ENCODE measurements at places on chromosomes 13 and 19.
A peak's percentile ranks its signal among the peaks of the same experiment; 100 is the strongest.

- DNase-seq: no peak
Observed at GRCh38 chr13:83536941-83537340, 345.3 kb downstream of the SLITRK1 start.

DNA sequence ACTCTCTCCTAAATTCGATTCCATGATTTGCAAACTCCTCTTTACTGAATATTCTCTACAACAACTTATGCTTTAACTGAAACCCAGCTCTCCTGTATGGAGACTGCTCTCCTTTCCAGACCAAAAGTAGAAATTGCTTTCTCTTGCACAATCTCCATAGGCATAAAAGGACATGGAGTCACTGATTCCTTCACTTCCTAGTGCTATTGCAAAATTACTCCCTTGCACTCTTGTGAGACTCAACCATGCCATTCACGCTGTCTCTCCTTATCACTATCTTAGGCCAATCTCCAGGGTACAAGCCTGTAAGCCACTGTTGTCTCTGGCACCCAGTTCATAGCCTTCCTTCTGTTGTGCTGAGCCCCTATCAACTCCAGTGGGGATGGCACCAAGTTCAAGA is 30.6 kb downstream of the SERPINE3 start:
- no peak for DNase-seq

DNA sequence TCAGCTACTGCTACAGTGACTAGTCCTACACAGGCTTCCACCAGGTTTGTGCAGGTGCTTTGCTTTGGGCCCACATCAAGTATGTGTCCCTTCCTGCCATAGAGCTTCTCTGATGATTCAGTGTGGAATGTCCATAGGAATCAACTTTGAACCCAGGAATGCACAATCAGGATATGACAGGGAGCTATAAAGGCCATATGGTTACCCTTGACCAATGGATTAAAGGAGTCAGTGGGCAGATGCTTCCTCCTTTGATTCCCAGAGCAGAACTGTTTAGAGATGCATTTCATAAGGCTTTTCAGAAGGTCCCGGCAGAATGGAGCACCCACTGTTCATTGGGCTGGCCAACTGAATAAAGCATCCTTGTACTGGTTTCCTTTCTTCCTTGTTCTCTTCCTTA is 145.2 kb upstream of the WASF3 start:
- no peak for DNase-seq

DNA sequence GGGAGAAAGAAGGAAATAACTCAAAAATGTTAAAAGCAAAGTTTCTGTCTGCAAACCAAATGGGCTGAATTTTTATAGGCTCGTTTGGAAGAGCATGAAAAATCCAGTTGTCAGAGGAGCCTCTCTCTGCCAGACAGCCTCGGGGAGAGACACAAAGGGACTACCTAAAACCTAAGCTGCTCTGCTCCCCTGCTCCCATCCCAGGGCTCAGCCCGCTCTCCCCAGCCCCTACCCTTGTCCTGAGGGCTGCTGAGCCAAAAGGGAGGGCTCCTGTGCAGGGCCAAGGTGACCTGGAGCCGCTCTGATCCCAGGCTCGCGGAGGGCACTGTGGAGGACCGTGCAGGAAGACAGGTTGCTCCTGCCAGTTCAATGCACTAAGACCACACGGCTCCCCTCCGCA is 96.7 kb upstream of the UQCRFS1 start:
- no peak for DNase-seq

GRCh38 chr13:24627946-24628345 is 52.3 kb upstream of the ATP12A start:
- DNase-seq: no peak

GRCh38 chr19:6767081-6767356 is 216 bp downstream of the SH2D3A start:
- no peak for DNase-seq

DNA sequence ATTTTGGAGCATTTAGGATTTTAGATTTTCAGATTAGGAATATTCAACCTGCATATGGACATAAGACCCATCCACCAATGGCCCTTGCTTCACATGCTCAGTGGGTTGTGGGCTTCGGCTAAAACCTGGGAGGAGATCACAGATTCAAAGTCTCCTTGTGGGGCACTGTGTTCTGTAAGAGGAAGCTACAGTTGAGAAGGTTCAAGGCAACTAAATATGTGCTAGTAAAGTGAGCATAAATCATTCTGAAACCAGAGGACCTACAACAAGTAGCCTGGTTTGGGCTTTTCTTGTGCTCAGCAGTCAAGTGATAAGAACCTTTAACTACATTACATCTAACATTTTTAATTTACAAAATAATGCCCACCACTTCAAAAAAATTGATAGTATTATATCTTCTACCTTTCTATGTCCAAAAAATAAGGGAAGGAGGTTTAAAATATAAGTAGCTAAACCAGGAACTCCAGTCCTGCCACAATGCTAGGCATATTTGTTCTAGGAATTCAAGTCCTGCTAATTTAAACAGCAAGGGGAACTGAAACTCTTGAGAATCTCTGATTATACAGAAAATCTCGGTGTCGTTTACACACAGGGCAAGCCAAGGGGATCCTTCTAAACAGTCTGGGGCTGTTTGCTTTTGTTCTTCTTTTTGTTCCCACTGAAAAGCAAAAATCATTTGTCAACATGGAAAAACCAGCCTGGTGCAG is 36.6 kb downstream of the FOXO1 start:
- DNase-seq: no peak

DNA sequence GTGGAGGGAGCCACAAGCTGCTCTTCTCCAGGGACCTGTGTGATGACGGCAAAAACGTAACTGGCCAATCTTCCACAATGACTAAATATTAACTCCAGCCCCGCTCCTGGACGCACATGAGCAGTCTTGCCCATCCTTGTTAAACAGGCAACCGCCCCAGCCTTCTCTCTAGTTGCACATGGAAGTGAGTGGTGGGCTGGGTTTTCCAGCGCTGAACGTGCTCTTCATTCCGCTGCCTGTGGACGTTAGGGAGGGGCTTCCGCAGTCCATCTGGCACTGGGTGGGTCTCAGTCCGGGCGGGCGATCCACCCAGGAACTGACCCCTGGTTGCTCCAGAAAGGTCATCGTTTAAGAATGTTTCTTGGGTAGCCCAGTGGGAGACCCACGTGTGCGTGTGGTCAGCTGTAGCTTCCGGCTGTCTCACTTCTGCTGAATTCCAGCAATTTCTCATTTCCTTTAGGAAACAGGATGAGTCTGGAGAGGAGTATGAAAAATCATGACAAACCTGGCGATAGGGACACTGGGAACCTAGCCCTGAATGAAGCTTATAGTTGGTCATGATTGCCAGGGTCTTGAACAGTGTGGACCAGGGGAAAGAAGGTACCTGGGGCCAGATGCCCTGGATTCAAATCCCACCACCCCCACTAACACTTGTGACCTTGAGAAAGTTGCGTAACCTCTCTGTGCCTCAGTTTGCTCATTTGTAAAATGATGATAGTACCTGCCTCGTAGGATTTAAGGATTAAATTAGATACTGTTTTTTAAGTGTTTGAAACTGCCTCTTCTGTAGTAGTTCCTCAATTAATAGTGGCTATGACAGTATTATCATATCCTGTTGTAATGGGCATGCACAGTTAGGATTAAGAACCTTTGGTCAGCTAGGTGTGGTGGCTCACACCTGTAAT is 92.6 kb downstream of the SIPA1L3 start:
- no peak for DNase-seq

DNA sequence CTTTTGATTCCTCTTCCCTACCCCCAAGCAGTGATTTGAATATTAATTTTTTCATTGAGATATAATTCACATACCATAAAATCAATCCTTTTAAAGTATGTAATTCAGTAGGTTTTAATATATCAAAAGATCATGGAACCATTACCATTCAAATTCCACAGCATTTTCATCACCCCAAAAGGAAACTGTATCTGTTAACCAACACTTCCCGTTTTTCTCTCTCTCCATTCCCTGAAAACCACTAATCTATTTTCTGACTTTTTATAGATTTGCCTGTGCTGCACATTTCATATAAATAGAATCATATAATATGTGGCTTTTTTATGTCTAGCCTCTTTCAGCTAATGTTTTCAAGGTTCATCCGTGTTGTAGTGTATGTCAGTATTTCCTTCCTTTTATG is 107.1 kb downstream of the PAN3 start:
- no peak for DNase-seq

- DNase-seq: no peak
Observed at GRCh38 chr13:93496985-93497673, 270.5 kb downstream of the GPC6 start.

GRCh38 chr13:101204270-101205020 is 211.9 kb downstream of the NALCN start:
- DNase-seq: no peak

GRCh38 chr19:12676384-12676792 is 5.3 kb downstream of the DHPS start:
- peak; percentile 85 for DNase-seq

- DNase-seq: no peak
Observed at GRCh38 chr13:94710065-94710781, 2.1 kb downstream of the SOX21 start.

DNA sequence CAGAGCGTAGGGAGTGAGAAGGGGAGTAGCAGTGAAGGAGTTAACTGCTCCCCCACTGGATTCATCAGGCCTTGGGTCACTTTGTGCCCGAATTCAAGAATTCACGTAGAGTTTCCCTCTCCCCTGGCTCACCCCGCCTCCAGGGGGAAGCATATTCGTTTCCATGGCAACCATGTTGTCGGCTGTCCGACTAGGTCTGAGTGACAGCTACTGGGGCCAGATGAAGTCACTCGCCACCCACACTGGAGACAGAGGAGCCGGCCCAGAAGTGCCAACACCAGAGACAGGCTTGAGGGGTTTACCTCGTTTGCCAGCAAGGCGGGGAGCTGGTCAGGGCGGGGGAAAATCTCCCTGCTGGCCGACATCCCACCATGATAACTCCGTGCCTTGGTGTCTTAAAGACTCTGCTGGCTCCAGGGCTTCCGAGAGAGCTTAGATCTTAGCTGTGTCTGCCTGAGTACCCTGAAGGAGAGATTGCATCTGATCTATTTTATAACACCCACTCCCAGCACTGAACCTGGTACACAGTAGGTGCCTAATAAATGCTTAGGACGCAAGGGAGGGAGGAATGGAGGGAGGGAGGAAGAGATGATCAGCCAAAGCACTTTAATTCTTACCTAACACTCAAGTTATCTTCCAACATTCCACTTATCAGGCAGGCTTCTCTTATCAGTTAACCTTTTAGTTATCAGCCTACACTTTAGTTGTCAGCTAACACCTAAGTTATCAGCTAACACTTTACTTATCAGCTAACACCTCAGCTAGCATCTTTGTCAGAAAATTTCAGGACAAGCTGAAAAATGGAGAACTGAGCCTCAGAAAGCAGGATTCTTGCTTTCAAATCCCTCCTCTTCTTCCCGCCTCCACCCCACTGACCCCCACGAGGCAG is 57.2 kb upstream of the ZNRF4 start:
- DNase-seq: no peak

All from stimulated activated CD4-positive, alpha-beta T cell treated with anti-CD3 and anti-CD28 coated beads, TNF-alpha, amount 100 ng/mL, for 4 hours (primary cell).